ENCODE measurements at places on chromosomes 12 and 14.
A peak's percentile ranks its signal among the peaks of the same experiment; 100 is the strongest.

- no peak for DNase-seq
These were observed 184.4 kb upstream of the HIF1A start for GRCh38 chr14:61510736-61511557.

GRCh38 chr12:49703647-49704137, 3.5 kb downstream of the FMNL3 start:
- DNase-seq, result peak; percentile 88

DNA sequence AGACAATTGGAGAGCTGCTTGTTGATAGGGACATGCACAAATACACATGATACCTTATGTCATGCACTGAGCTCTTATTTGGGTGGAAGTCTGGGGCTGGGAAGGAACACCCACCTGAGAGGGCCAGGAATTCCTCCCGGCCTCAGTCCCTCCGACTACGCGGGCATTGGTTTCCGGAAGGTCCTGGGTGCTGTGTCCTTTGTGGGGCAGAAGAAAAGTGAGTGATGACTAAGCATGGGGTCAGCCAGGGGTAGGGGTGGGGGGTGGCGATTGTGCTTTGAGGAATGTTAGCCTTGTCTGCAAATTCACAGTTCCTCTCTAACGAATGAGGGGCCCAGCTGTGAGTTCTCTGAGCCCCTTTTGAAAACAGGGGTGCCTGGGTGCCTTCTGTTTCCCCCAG, 798 bp downstream of the CELA1 start:
- peak; percentile 29 for DNase-seq

DNA sequence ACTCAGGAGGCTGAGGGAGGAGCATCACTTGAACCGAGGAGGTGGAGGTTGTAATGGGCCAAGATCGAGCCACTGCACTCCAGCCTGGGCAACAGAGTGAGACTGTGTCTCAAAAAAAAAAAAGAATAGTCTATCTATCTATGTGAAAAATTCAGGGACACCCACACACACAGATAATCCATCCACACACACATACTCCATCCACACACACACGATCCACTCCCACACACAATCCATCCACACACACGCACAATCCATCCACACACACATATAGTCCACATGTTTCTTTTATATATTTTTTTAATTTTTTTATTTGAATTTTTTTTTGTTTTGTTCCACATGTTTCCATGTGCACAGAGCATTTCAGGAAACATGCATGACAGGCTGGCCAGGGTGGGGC, 3.3 kb downstream of the SDS start:
- no peak for DNase-seq

DNA sequence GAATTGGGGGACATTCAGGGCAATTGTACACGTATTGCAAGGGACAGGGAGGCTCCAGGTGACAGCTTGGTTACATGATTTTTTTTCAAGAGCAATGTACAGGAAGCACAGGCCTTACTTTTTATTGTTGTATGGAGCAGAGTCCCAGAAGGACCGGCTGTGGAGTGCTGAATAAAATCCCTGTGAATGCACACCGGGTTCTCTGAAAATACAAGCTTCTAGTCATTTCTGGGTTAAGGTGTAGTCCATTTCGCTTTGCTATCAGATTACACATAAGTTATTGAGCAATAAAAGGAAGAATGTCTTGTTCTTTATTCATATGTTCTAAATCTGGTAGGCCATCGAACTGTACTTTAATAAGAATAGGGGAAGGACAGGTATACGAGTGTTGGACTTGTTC, 52.2 kb downstream of the PDE3A start:
- no peak for DNase-seq

GRCh38 chr12:102298022-102298421, 100.4 kb upstream of the PMCH start:
- peak; percentile 75 for DNase-seq

GRCh38 chr12:72281126-72281525, 9.0 kb downstream of the TRHDE start:
- peak; percentile 63 for DNase-seq

- peak; percentile 18 for DNase-seq
These were observed 12.5 kb upstream of the GLIPR1L2 start for GRCh38 chr12:75378354-75378753.

- peak; percentile 93 for DNase-seq
These were observed 40.7 kb downstream of the LRRIQ1 start for GRCh38 chr12:85076688-85077430.

GRCh38 chr12:30200864-30201263, 417.1 kb upstream of the TMTC1 start:
- no peak for DNase-seq

Data from fibroblast of upper back skin (primary cell).